ENCODE measurements at places on chromosomes 11 and 22.

DNA sequence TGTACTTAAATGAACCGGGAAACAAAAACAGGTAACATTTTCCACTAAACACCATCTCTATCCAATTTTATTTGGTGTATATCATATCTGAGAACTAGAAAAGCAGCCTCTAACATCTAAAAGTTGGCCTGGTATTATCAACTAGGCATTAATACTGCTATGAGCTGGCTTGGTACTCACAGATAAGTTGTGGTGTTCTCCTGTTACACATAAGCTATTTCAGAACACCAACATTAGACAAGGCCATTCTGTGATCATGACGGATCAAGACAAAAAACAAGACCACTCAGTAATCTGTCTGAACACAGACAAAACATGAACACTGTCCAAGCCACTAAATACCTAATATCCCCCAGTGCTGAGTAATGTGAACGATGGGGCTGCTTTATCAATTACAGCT lies 11.9 kb downstream of the RIC3 start:
- DNase-seq: no peak

- DNase-seq: no peak
These were observed 28.7 kb downstream of the RPL3 start for GRCh38 chr22:39290724-39291161.

GRCh38 chr11:134276396-134277182 lies 410 bp downstream of the GLB1L3 start:
- DNase-seq: peak; percentile 49

DNA sequence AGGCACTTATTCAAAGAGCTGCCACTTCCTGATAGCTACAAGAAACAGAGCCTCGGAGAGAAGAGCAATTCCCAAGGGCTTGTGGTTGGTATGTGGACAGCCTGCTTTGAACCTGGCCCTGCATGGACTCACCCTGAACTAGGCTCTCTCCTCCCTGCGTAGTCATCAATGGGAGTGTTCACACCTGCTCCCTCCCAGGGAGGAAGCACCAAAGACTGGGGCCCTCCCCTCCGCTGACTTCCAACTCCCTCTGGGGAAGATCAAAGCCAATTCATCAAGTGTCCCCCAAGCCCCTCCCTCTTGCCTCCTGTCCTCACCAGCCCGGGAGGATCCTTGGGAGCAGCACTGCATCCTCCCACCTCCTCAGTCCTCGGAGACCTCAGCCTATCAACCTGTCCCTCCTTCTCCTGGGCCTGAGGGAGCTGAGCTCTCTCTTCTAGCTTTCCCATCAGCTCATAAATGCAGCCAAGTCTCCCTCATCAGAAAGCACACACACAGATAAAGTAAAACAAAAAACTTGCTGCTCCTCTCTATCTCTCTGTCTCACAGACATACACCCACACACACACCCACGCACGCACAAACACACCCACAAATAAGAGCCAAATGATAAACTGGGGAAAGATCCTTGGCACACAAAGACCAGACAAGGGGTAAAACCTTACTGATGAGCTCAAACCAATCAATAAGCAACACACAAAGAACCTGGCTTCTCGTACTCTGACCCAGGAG lies 3.3 kb downstream of the A4GALT start:
- DNase-seq: peak; percentile 35

GRCh38 chr11:101022256-101022655 lies 107.4 kb downstream of the PGR start:
- DNase-seq: no peak
